ENCODE measurements at places on chromosomes 5 and 9.
A peak's percentile ranks its signal among the peaks of the same experiment; 100 is the strongest.

DNA sequence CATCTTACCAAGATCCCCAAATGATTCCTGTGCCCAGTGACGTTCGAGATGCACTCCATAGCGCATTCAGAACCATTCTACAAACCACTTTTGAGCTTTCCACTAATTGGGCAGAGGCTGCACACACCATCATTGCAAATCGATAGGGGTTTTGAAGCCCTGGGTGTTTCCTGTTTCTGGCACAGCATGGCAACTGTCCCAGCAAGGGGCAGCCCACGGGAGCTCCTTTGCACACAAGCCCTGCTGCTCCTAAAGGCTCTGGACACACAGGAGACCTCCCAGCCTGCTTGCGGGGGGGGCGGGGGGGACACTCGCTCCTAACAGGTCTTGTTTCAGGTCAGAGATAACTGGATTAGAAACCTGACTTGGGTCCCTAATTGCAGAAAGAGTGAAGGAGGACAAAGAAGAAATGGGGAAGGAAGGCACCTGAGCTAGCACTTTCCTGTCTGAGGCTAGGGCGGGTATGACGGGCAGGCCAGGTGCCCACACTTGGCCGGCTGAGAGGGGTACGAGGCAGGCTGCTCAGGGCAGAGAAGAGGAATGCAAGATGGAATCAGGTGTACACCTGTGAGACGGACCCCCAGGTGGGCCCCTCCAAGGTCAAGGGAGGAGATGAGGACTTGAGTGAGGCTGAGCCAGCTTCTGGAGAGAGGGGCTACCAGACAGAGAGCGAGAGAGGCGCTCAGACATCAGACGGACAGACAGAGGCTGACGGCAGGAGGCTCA is 820 bp downstream of the FBP1 start:
- no peak for DNase-seq

GRCh38 chr9:99820685-99821395 is 845 bp upstream of the NR4A3 start:
- DNase-seq = peak; percentile 60

GRCh38 chr9:14348373-14349145 is 34.6 kb upstream of the NFIB start:
- no peak for DNase-seq

DNA sequence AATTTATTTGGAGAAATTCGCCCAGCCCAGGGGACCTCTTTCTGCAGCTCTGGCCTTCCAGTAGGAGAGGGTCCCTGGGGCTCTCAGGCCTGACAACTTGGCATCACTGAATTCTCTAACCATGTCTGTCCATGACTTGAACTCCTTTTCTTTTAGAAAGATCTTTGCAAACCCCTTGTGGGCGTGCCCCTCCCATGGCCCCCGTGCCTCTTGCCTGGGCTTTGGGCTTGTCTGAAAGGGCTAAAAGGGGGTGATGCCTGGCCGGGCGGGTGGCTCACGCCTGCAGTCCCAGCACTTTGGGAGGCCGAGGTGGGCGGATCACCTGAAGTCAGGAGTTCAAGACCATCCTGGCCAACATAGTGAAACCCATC is 3.2 kb upstream of the SQSTM1 start:
- no peak for DNase-seq

- no peak for DNase-seq
Measured at GRCh38 chr5:111225926-111226325, 1.7 kb downstream of the CAMK4 start.

DNA sequence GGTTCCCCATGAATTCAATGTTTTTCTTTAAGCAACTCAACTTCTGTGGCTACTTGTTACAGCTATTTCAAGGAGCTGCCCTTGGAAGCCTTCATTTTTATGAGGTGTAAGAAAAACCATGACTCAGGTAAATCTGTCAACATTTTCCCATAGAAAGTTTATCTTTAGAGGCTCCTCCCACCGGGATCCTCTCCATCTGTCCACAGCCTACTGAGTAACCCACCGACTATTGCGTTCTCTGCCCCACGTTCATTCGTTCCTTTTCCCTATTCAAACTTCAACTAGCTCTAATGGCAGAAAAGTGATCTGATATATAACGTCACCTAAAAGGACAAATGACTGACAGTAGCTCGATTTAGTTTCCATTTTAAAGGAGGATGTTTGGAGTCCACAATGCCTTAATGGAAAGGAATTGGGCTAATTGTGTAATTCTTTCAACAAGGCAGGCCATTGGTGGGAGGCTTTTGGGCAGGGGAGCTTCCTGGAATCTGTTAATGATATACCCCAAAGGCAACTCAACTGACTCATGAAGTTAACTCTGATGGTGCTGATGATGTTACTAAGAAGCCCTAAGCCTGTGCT is 29.3 kb upstream of the NR3C1 start:
- no peak for DNase-seq

GRCh38 chr5:132877938-132878337 is 4.5 kb downstream of the LEAP2 start:
- no peak for DNase-seq

DNA sequence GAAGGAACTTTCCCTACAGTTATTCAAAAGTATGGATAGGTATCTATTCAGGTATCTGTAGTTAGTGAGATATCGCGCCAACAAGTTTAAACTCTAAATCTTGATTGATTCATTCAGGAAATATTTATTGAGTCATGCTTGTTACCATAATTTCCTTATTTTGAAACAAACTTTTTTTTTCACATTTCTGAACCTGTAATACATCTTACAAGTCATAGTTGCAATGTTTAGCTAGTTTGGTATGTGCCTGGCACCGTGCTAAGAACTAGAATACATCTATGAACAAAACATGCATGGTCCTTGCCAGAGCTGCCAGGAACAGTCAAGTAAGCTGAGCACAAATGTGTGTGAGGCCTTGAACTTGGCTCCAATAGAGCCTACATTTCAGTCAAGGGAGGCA is 226.4 kb downstream of the PCSK5 start:
- DNase-seq = no peak

DNA sequence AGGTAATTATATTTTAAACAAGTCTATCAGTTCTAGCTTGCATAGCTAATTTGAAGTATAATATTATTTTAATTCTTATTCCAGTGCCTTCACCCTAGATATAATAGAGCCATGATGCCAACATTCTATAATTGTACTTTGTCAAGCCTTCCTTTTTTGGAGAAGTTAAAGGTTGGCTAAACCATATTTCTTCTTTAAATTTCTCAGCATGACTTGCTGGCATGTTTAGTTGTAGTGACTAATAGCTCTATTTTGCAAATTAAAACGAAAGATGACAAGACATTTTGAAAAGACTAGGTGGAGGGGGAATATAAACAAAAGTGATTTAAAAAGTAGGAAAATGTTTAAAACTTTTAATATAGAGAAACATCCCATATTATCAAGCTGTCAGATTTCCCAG is 400.7 kb downstream of the PSAT1 start:
- DNase-seq = no peak

DNA sequence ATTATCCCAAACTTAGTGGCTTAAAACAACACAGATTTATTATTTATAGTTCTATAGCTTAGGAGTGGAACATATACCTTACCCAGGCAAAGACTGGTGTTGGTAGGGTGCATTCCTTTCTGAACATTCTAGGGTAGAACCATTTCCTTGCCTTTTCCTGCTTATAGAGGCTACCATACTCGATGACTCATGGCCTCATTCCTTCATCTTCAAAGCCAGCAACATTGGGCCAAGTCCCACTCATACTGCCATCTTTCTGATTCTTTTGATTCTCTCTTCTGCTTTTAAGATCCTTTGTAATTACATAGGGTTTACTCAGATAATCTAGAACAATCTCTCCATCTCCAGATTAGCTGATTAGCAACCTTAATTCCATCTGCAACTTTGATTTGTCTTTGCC is 452.7 kb upstream of the KLF4 start:
- no peak for DNase-seq

DNA sequence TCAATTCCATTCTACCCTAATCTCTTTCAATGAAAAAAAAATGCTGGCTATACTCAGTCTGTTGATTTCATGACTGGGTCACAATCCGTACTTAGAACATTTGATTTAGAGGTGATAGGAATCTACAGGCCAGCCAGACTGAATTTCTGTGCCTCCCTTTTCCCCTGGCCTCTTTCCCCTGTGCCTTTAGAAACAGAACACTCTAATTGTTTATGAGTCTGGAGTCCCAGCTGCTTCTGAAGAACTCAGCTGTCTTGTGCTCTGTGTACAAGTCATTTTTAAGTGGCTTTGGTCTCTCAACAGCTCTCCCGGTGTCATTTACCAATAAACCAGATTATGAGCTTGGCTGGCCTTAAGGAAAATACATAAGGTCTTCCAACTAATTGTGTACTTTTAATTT is 94.1 kb upstream of the ITGA2 start:
- no peak for DNase-seq

GRCh38 chr5:37836592-37837413 is 3.0 kb downstream of the GDNF start:
- no peak for DNase-seq

GRCh38 chr5:2071562-2071961 is 188.8 kb upstream of the IRX4 start:
- DNase-seq = no peak

GRCh38 chr9:102202126-102202525 is 463.7 kb upstream of the GRIN3A start:
- DNase-seq = no peak

DNA sequence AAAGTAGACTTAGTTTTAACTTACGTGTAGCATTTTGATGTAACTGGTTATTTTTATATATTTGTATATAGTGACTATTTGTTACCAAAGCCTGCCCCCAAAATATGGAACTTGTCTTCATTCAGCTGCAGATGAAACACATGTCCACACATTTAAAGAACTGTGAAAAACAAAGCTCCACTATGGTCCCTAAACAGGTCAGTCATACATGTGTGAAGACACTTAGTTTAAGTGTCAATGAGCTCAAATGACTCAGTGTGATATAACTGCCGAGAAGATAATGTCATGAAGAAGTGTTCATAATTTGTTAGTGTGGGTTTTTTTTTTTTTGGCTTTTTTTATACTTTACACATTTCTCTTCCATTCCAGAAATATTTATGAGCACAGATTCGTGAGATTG is 28.2 kb downstream of the HAVCR1 start:
- DNase-seq = no peak

- DNase-seq = no peak
Measured at GRCh38 chr5:91200692-91201091, 182.4 kb downstream of the ARRDC3 start.

GRCh38 chr5:112025757-112026156 is 268.8 kb upstream of the NREP start:
- DNase-seq = no peak

GRCh38 chr5:9361835-9362234 is 184.0 kb downstream of the SEMA5A start:
- DNase-seq = peak; percentile 3

- DNase-seq = no peak
Measured at GRCh38 chr5:56671571-56671970, 143.8 kb upstream of the MAP3K1 start.

DNA sequence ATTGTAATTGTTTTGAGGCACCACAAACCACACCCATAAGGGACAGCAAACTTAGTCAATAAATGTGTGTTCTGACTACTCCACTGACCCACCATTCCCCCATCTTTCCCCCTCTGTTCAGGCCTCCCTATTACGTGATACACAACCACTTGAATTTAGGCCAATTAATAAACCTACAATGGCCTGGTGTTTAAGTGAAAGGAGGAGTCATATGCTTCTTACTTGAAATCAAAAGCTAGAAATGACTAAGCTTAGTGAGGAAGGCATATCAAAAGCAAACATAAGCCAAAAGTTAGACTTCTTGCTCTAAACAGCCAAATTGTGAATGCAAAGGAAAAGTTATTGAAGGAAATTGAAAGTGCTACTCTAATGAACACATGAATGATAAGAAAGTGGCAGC is 14.6 kb downstream of the ZBTB43 start:
- no peak for DNase-seq

DNA sequence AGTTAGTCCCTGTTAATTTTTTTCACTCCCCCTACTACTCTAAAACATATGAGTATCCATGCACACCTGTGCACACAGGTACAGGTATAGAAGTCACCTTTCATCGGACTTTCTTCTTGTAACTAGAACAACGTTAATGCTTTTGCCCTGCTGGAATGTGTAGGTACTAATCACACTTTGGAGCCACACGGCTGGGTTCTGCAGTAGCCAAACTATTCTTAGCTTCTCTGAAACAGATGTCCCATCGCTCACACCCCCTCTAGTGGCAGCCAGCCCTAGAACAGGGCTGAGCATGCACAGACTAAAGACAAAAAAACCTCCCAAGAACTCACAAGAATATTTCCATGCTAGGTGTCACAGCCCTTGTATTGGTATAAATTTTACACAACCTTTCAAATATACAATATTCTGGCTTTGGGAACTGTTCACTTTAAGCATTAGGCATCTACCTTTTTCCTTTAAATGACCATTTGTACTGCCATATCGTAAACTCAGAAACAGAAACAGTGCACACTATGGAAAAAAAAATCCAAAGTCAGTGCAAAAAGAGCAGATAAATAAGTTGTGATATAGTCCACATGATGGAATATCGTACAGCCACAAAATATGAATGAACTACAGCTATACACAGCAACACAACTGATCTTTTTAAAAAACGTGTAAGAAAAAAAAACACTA is 64.0 kb downstream of the RETREG1 start:
- peak; percentile 50 for DNase-seq

GRCh38 chr5:92500752-92501151 is 1080.3 kb downstream of the NR2F1-AS1 start:
- no peak for DNase-seq

GRCh38 chr5:33270671-33271070 is 170.1 kb upstream of the TARS1 start:
- DNase-seq = no peak

DNA sequence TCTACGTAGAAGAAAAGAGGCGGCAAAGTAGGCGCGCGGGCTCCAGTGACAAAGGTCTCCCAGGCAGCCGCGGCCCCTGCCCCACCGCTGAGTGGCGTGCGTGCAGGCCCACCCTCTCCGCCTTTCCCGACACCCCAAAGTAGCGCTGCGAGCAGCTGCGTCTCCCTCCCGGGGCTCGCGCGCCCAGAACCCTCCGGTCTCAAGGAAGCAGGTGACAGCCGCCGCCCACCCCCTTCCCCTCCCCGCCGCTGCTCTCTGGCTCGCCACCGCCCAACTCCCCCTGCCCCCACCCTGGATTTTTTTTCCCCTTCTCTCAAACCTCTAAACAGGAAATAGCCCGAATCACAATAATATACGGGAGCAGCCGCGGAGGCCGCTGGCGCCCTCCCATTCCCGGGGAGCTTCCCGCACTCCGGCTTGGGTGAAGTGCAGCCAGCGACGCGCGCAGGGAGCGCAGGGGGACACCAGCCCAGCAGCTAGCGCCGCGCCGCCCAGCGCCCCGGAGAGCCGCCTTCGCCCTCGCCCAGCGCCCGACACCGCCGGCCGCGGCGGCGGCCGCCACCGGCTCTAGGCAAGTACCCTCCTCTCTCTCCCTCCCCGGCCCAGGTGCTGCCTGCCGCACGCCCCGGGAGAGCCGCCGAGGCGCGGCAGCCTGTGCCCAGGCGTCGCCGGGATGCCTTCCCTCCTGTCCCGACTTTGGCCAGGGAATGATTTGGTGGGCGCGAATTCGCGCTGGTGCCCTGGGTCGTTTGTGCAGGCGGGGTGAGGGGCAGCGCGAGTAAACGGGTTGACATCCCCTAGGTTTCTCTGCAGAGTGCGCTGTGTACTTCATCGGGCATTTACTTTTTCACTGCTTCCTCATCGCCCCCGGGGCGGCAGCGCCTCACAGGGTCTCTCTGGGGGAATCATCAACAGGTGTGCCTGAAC is 52.7 kb upstream of the TJP2 start:
- peak; percentile 3 for DNase-seq

GRCh38 chr5:135222171-135222681 is 176.8 kb downstream of the MACROH2A1 start:
- DNase-seq = no peak

Measured in stimulated activated CD4-positive, alpha-beta T cell treated with anti-CD3 and anti-CD28 coated beads, Interleukin-4, amount 100 ng/mL, for 4 hours (primary cell).